Fibroblast of upper back skin (primary cell): ENCODE measurements at places on chromosomes 16 and 17.
A peak's percentile ranks its signal among the peaks of the same experiment; 100 is the strongest.

DNA sequence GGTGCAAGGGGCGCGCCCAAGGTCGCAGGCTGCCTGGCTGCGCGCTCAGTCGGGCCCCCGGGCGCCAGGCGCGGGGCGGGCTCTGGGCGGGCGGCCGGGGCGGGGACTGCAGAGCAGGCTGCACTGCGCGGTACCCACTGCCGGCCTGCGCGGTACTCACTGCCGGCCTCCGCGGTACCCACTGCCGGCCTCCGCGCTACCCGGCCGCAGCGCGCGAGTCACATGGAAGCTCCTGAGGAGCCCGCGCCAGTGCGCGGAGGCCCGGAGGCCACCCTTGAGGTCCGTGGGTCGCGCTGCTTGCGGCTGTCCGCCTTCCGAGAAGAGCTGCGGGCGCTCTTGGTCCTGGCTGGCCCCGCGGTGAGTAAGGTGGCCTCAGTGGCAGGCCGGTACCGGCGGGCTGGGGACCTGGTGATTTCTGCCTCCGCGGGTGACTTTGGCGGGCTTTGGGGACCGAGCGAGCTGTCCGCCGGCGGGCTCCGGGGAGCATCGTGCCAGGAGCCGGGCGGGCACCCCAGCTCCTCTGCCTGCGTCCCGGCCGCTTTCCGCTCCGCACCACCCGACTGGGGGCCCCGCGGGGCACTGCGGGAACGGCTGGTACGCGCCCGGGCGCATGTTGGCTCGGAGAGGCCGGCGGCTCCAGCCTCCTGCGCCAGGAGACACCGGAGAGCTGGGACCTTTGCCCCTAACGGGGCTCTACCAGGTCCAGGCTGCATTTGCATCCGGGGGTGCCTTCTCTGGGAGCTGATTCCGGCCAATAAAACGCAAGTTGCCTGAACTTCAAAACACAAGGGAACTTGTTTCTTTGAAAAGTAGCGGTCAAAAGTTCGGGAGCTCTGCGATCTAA, at the start of gene SLC47A1:
TSS of gene SLC47A1 (plus strand) at position 137 of the 844 bp plus-strand sequence. CDS start at position 223, 86 bp downstream.
- no peak for DNase-seq

DNA sequence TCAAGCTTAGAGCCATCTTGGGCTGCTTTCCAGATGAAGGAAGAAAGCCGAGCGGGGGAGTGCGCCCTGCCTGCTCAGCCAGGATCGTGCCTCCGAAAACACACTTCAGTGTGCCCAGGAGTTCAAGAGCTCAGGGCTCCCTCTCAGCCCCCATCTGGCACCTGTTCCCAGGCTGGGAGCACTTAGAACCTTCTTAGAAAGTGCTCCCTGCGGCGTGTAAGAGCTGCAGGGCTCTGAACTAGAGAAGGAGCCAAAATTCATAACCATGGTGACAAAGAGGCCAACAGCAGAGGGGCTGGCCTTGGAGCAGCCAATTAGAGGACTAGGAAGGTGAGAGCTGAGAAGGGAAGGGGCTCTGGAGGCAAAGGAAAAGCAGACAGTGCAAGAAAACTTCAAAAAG, 59.0 kb upstream of the TNRC6C start:
- DNase-seq = no peak

GRCh38 chr17:68693466-68693865, 92.3 kb upstream of the FAM20A start:
- no peak for DNase-seq

DNA sequence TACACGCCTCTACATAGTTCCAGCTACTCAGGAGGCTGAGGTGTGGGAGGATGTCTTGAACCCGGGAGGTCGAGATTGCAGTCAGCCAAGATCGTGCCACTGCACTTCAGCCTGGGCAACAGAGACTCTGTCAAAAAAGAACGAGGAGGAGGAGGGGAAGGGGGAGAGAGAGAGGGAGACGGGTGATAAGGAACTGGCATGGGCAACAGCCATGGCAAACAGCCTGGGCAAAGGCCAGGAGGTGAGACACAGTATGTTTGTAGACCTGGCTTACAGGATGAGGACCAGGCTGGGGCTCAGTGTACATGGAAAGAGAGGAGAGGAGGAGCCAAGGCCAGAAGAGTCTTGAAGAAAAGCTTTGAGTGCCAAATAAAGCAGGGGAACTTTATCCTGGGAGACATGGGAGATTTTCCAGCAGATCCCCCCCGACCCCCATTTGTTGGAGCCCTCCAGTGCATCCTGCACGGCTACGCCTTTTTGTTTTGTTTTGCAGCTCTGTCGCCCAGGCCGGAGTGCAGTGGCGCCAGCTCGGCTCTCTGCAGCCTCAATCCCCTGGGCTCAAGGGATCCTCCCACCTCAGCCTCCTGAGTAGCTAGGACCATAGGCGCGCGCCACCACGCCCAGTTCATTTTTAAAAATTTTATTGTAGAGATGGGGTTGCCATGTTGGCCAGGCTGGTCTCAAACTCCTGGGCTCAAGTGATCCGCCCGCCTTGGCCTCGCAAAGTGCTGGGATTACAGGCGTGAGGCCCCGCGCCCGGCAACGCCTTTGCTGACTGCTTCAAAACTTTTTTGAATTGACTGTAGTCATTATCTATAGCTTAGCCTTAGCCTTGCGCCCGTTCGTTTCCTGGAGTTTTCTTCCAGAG, 1.3 kb upstream of the ALKBH5 start:
- no peak for DNase-seq

GRCh38 chr16:4138713-4139112, 22.5 kb upstream of the ADCY9 start:
- DNase-seq = no peak

GRCh38 chr16:66130296-66130905, 236.1 kb upstream of the CDH5 start:
- peak; percentile 75 for DNase-seq

DNA sequence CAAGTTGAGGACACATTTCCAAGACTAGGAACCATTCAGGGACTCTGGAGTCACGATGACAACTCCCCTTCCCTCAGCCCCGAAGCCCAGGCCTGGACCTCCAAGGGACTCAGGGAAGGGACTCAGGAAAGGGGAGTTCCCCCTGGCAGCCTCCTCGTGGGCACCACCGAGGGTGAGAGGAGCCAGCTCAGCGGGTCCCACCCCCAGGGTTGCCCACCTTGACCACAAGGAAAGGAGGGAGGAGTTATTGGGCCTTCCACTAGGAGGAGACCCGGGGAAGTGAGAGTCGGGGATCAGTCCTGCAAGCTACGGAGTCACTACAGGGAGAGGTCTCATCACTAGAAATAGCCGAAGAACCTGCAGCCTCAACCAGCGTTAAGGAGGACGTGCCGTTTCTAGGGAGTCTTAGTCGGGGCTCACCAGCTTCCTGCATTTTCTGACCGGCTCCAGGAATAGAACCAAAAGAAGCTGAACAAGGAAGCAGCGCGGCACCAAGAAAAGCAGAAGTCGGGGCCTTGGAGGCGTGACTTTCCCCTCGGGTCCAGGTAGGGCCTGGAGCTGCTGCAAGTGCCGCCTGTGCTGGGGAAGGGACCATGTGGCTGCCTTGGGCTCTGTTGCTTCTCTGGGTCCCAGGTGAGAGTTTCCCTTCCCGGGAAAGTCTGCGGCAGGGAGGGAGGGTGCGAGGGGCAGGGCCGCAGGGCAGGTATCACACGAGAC, at the start of gene CD300A:
TSS of gene CD300A (plus strand) at position 524 of the 717 bp plus-strand sequence. CDS start at position 594, 70 bp downstream.
- no peak for DNase-seq

DNA sequence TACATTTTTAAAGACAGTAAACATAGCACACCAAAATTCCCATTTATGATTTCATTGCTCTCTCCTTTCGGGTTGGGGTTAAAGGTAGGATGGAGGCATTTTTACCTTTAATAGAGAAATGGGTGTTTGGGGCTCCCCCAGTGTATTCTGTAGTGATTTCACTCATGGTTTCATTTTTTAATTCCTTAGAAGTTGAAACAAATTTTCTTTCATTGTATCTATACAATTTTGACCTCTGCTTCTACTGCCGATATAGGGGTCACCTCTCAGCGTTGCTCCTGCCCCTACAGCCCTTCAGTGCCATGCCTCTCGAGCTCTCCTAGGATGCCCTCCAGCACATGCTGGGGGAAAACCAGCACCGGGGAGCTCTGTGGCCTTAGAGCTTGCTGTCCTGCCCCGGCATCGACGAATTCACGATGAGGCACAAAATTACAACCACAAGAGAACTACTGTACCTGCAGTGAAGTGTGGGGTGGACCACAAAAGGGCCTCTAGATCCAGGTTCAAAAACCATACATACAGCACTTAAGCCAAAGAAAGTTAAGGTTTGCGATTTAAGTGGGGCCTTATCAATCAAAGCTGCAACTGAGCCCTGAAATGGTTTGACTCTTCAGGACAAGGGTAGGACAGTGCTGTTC, 39.3 kb downstream of the LITAFD start:
- no peak for DNase-seq

DNA sequence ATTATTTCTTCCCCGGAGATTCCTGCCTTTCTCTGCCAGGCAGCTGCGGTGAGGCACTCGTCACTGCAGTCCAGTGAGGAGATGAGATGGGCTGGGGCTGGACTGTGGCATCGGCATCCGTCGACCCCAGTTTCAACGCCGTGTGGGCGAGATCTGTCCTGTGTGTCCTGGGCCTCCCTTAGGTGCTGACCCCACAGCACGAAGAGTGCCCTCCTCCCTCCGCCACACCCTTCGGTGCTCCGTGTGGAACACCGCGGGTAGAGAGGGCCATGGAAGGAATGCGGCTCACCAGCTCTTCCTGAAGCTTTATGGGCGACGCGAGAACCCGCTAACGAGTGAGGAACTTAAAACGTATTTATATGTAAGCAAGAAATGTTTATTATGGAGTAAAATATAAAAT, 17.6 kb downstream of the ACSF3 start:
- no peak for DNase-seq
